Ovary (tissue), 10 donors: ENCODE measurements at places on chromosomes 7 and 10. TPM values are rescaled to one million over a fixed set of nuclear protein-coding genes. Genes with fewer than 3 reads are reported as not detected.

Gene TAS2R4
- 2.4 TPM for total RNA-seq

Gene C1QL3
- total RNA-seq: not detected

Gene THNSL1
- total RNA-seq: 7.4 TPM

Gene JCAD
- total RNA-seq: 18.5 TPM

Gene KAZALD1
- total RNA-seq: 0.94 TPM

GRCh38 chr7:70545214-70545613 is 586.7 kb upstream of the GALNT17 start:
- DNase-seq: no peak

DNA sequence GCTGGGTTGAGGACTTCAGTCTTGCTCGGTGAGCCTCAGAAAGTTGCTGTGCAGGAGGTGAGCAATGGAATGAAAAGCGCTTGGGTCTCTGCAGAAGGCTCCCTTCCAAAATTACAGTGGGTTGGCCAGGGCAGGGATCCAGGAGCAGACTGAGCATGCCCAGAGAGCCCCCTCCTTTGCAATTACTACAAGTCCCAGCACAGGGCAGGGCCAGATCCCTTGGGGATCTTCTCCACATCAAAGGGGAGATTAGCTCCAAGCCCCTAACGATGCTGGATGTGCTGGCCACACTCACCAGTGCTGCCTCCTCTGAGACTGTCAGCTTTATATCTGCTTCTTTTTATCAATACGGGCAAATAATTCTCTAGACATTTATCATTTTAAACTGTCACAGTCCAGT is 337.5 kb downstream of the RPS24 start:
- peak; percentile 38 for DNase-seq

- DNase-seq: peak; percentile 81
Measured at GRCh38 chr7:159030490-159031134, 114.1 kb downstream of the VIPR2 start.

GRCh38 chr10:86071145-86071544 is 295.4 kb downstream of the GRID1 start:
- no peak for DNase-seq

- DNase-seq: no peak
Measured at GRCh38 chr10:75375838-75376237, 25.7 kb downstream of the ZNF503 start.
